ENCODE measurements at places on chromosomes 6 and 20.
A peak's percentile ranks its signal among the peaks of the same experiment; 100 is the strongest.

GRCh38 chr6:145469021-145469420, 266.3 kb downstream of the EPM2A start:
- no peak for DNase-seq

- DNase-seq: no peak
Observed at GRCh38 chr20:57582432-57583288, 21.8 kb downstream of the PCK1 start.

- DNase-seq: no peak
Observed at GRCh38 chr6:125797886-125798444, 7.2 kb downstream of the NCOA7 start.

DNA sequence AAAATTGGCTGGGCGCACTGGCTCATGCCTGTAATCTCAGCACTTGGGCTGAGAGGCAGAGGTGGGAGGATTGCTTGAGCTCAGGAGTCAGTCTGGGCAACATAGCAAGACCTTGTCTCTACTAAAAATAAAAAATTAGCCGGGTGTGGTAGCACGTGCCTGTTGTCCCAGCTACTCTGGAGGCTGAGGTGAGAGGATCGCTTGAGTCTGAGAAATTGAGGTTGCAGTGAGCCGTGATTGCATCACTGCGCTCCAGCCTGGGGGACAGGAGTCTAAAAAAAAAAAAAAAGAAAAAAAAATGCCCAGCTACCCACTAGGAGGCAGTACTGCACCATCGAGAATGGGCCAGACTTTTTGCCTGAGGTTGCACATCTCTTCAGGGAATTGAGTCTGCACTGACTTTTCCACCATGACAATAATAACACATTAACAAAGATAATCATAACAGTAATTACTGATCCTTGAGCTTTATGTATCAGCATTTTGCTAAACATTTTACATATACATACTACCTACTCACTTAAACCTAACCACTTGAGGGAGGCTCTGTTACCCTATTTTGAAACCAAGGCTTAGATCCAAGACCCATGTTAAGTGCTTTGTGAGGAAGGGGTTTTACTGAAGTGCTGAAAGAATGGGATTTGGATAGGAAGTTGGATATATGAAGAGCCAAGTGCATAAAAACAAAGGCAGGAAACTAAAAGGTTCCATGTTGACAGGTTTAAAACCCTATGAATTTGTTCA, 21.0 kb downstream of the SRSF3 start:
- peak; percentile 40 for DNase-seq

- no peak for DNase-seq
Observed at GRCh38 chr20:3612795-3613572, 50.2 kb downstream of the GFRA4 start.

GRCh38 chr6:122799140-122799745, 10.2 kb downstream of the SMPDL3A start:
- DNase-seq: no peak

DNA sequence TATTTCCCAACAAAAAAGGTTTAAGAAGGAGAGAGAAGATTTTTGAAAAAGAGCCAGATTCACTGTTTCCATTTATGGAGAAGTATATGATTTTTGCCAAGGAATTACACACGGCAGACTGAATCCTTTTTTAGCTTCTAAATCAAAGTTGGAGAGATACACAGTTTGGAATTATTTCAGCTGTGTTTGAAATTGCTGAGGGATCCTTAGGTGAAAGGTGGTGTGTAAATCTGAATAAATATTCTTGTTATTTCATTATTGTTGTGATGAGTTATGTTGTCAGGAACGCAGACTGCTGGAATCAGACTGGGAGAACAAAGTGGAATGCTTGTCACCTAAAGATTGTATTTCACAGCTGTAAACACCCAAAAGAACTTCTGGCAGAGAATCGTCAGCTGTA, 168.5 kb upstream of the AKIRIN2 start:
- no peak for DNase-seq

GRCh38 chr20:51613580-51613979, 71.1 kb upstream of the NFATC2 start:
- DNase-seq: no peak

DNA sequence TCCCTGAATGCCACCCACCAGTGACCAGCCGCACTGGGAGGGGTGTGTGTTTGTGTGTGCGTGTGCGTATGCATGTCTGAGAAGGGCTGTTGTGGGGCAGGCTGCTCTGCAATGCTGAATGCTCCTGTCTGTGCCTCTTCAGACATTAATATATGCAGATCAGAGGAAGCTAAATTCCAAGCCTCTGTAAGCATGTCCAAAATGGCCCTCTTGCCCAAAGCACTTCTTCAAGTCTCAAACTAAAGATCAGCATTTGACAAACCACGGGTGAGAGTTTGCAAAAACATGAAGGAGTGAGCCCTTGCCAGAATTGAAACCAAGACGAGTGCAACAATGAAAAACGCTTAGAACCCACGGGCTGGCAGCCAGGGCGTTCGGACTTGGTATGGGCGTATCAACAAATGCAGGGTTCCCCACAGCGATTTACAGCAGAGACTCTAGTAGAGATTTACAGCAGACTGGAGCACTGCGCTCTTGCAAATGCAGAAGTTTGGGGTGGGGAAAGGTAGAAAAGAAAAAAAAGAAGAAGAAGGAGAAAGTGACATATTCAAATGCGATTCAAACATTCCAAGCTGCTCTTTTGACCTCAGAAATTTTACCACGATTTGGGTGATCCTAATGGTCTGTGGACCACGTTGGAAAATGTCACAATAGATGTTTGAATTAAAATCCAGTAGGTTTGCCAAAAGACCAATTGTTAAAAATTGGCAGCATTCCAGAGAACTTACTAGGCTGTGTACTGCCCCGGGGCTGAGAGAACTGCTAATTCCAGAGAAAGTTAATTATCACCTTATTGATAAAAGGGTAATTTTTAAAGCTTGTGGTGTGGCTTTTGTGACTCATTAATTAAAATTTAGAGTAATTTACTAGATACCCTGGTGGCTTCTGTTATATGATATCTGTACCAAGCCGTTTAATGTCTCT, 3.5 kb downstream of the SCML4 start:
- DNase-seq: peak; percentile 52

DNA sequence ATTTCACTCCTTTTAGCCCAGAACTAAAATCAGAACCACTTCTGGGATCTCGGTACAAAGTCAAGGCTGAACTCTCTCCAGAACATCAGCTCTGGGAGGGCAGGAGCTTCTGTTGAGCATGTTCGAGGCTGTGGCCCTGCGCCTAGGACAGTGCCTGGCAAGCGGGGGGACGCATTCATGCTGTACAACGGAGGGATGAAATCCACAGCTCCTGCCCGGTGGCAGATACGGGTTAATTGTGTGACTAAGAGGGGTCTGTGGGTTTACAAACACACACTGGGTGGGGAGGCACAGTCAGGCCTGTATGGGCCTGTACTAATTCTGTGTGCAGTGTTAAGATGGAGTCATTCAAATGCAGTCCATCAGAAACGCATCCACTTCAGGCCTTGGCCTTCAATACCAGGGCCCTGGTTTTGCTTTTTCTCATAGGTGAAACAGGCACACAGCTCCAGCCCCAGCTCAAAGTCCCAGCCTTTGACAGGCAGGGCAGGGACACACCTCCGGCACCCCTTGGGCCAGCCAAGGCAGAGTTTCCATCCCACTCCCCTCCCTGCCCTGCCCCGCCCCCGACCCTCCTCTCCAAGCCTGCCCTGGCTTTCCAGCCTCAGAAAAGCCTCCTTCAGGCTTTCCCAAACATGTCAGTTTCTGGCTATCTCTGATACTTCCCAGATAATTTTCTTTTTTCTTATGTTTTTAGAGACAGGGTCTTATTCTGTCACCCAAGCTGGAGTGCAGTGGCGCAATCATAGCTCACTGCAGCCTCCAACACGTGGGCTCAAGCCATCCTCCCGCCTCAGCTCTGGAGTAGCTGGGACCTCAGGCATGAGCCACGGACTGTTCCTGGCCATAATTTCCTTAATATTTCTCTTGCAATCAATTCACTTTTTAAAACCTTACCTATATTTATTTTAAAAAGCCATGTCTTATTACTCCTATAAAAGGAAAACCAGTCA, 109.8 kb downstream of the SULF2 start:
- no peak for DNase-seq

GRCh38 chr6:49406250-49406970, 56.6 kb downstream of the MMUT start:
- DNase-seq: no peak

DNA sequence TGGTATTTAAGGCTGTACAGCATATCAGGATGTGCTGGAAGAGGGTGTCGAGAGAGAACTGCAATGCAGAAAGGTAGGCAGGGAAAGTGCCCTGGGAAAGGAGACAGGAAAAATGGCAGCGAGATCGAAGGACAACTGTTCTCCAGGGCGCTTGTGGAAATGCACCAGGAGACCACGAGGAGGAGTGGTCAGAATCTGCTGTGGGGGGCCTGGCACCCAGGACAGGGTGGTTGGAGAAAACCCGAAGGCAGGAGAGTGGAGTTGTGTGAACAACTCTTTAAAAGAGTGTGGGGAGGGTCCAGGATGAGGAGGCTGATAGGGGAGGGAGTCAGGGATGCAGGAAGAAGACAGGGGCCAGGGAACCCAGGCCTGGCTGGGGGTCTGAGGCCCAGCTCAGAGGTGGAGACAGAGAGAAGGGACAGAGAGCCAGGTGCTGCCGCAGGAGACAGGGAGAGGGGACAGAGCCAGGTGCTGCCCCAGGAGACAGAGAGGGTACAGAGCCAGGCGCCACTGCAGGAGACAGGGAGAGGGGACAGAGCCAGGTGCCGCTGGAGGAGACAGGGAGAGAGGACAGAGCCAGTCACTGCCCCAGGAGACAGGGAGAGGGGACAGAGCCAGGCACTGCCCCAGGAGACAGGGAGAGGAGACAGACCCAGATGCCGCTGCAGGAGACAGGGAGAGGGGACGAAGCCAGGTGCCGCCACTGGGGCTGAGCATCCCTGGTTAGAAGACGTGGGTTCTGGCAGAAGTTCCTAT, 9.3 kb downstream of the SLC22A1 start:
- DNase-seq: no peak

DNA sequence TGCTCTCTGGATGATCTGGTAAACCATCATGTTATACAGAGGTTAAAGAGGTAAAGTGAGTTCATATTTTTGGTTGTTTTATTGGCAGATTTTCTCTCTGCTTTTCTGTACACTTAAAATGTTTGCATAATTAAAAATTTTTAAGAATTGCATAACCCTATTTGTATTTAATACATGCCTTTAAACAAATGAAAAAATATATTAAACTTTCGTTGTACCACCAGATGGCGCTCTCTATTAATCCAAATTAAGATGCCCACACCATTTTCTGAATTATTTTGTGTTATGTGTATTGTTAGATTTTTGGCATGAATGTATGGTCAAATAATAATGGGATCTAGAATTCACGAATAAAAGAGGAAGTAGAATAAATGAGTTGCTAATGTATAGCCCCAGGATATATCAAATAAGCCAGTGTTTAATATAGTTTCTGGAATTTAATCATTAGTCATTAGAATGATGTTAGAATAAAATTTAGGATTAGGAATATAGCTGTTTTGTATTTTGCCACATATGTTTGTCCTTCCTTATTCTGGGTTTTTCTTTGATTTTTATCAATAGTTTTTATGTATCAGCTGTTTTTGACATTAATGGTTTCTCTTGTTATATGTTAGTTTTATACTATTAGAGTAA, 38.9 kb downstream of the SMAP1 start:
- DNase-seq: peak; percentile 40

DNA sequence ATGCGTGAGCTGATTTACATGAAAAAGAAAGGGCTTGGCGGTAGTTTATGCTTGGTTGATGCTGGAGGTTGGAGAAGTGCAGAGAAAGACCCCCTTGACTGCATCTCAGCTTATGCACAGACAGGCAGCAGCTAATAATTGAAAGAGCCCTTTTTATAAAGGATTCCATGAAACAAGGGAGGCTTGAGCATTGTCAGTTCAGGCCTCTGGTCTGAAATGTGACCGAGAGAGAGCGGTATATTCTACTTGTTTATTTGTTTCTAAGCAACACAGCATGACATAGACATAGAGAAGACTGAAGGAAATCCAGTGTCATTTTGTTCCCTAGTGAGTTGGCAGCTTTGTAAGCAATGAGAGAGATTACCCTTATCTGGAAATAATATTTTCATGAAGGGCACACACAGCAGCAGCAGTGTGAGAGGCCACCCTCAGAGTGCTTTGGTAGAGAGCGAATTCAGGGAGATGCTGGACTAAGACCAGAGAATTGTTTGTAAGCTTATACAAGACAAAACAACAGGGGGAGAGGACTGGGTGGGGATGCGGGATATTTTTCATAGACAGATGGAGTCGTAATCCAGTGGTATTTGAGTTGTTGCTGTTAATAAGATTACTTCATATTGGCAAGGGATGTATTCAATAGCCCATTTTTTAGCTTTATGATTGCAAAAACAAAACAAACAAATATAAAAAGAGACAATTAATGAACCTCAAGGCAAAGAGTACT, 34.6 kb upstream of the LAMA2 start:
- no peak for DNase-seq

GRCh38 chr6:33875696-33876095, 71.9 kb upstream of the MLN start:
- DNase-seq: no peak

DNA sequence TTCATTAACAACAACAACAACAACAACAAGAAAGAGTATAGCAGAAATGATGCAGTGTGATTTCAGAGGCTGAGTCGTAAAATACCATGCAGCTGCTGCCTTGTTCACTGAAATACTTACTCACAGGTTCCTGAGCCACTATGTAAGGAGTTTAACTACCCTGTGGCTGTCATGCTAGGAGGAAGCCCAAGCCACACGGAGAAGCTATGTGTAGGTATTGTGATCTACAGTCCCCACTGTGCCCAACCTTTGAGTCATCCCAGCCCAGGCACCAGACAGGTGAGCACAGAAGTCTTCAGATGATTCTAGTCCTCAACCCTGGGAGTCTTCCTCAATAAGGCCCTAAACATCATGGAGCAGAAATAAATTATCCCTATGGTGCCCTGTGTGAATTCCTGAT, 14.6 kb upstream of the RALY start:
- DNase-seq: no peak

- DNase-seq: no peak
Observed at GRCh38 chr20:37841971-37842370, 61.0 kb upstream of the VSTM2L start.

- no peak for DNase-seq
Observed at GRCh38 chr20:63657260-63657936, 714 bp upstream of the RTEL1 start.

Data from CD4-positive, alpha-beta T cell treated with Interleukin-6 at 100 ng/mL for 8 hours (primary cell).